ENCODE measurements at places on chromosomes 6 and 20. TPM values are rescaled to one million over a fixed set of nuclear protein-coding genes. Genes with fewer than 3 reads are reported as not detected.

- DNase-seq = no peak
Observed at GRCh38 chr6:151441390-151442166, 10.3 kb downstream of the RMND1 start.

DNA sequence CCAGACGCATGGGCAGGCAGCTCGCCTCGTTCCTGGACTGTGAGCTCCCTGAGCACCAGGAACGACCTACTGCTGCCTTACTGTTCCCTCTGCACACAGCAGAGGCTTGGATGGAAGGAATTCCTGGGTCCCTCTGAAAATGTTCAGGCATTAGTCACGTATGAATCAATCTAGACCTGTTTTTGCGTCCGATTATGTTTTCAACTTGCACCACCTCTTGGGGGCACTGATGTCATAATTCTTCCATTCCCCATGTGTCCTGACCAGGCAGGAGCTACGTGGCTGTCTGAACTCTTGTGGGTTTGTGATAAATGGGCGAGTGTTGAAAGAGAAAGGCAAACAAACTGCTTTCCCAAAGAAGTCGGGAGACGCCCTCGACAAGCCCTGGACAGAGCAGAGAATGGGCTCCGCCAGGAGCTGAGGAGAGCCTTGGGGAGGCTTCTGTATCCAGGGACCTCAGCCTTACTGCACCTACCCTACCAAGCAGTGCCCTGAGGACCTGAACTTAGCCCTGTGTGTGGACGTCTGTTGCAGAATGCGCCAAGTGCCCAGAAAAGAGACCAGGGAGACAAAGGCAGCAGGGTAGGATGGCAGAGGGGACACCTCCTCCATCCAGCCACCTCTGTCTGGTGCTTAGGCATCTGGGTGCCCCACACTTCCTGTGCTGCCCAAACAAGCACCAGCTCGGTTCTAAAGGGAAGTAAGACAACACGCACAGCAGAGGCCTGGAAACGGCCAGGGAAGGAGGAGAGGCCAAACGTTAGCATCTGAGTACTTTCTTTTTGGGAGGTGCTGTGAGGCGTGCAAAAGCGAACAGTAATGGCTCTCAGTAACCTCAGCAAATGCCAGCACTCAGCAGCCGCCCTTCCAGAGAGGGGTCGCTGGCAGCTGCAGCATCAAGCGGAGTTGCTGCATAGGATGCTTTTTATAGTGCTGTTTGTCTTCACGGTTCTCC is 124.2 kb downstream of the LY86 start:
- peak; percentile 80 for DNase-seq

- no peak for DNase-seq
Observed at GRCh38 chr6:139443231-139444112, 69.0 kb upstream of the CITED2 start.

- no peak for DNase-seq
Observed at GRCh38 chr20:58840816-58841538, 9.7 kb downstream of the GNAS-AS1 start.

DNA sequence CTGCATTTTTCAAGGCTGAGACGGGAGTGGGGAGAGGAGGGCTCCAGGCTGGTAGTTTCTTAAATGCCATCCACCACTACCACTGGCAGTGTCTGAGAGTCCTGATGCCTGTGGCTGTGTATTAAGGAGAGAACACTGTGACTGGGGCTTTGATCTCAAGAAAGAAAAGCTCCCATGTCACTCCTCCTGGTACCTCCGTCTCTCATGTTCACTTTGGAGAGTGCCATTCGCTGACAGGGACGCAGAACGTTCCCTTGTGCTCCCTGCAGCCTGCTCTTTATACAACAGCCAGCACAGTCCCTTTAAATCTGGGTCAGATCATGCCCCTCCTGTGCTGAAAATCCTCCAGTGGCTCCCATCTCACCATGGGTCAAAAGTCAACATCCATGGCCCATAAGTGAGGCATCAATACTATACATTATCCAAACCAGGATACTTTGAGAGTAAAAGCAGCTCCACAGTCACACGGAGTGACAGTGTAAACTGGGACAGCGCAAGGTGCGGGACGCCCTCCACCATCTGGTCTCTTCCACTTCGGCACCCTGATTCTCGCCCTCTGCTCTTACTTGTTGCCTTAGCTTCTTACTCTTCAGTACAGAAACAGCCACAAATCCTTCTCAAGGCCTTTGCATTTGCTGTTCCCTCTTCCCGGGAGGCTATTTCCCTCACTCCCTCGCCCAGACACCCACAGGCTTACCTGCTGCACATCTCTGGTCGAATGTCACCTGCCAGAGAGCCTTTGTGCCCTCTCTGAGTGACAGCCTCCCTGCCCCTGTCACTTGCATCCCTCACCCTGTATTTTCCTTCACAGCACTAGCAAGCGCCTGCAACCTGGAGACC is 20.0 kb downstream of the PDYN start:
- DNase-seq = no peak

GRCh38 chr6:132960720-132961119 is 146.4 kb downstream of the RPS12 start:
- peak; percentile 93 for DNase-seq

GRCh38 chr20:51789434-51789833 is 12.9 kb downstream of the SALL4 start:
- no peak for DNase-seq

DNA sequence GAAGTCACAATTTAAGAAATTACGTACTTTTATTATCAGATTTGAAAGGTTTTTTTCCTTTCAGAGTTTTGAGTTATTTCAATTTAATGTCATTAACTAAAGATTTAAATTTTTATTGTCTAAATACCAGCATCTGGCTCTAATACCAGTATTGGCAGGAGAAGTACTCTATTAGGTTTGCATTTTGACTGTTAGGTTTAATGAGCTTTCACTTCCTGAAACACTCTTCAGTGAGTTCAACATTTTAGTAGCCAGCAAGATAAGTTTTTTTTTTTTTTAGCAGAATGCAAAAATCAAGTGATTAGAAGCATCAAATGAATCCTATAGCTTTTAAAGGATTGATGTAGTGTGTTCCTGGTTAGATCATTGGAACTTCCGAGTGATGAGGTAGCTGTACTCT is 34.0 kb upstream of the SCGN start:
- DNase-seq = no peak

DNA sequence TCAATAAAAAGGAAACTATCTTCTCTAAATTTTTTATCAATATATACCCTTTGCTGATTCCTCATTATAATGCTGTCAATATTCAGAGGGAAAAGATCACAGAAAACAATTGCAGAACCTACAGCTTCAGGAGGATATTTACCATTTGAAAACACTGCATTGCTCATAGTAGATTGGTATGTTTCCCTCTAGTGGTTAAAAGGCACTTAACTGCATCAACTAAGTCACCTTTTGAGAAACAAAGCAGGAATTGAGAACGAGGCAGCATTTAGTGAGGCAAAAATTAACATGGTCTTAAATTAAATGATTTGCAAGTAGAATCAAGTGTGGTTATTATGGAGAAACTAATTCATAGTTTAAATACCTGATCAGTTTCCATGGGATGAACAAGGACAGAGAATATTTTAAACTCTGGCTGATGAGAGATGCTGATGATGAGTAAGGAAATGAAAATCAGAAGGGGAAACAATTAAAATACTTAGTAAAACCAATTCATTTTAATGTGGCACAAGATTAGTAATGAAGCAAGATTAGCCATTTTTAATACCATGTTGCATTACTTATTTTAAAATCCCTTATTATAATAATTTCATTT is 642.1 kb downstream of the EPHA7 start:
- no peak for DNase-seq

- DNase-seq = no peak
Observed at GRCh38 chr20:61835791-61836350, 229.8 kb downstream of the TAF4 start.

DNA sequence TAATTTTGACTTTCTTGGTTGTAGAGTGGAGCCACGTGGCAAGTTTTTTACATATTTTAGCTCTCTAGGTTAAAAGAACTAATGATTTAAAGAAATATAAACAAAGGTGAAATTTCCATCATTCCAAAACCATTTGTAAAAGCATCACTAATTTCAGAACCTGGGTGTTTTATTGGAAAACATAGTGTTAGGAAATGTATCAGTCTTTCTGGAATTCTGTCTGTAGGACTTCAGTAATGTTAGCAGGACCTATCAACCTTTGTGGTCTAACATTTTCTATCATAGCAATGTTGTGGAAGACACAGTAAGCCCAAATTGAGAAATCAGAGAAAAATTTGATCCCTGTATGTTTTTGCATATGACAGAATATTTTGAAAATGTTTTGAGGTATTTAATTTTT is 28.3 kb downstream of the L3MBTL3 start:
- no peak for DNase-seq

GRCh38 chr6:140285471-140285870 is 911.0 kb upstream of the CITED2 start:
- no peak for DNase-seq

DNA sequence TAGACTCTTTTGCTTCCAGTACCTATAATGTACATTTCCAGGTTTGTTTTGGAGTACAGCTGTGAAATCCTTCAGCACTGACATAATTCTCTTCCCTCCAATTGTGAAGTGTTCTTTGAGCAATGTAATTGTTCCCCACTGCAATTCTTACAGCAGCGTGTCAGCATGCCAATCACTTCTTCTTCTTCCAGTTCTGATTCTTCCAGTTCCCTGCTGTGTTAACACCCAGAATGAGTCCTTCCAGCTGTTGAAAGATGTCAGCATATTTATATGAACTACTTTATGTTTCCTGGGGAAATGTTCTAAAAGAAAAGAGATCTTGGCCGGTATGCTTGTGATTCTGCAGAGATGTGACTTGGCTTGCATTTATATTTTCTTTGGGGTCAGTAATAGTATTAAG is 213.9 kb downstream of the UNC5CL start:
- DNase-seq = no peak

DNA sequence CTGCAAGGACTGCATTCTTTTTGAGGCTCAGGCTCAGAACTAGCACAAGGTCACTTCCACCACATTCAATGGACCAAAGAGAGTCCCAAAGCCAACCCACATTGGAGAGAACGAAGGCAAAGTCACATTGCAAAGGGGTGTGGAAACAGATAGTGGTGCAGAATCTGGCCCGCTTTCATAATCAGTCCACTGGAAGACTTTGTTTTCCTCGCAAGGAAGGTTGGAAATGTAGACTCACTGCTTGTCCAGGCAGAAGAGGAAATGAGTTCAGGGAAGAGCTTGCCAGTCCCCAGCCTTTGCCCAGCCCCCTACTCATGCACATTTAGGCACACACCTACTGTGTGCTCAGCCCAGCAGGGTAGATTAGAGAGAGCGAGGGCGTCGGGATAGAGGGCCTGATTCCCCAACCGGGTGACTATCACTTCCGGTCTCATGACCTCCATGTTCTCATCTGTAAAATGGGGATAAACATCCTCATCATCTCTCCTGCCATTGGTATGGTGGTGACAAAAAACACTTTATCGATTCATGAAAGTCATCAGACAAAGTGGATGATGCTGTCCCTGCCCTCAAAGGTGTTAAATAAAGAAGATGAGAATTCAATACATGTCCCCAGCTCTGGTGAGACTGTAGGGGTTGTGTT is 24.3 kb upstream of the CCN5 start:
- no peak for DNase-seq

GRCh38 chr6:36280467-36280866 is 10.6 kb downstream of the PNPLA1 start:
- DNase-seq = no peak

GRCh38 chr6:41676431-41676830 is 38.2 kb downstream of the MDFI start:
- no peak for DNase-seq

- peak; percentile 86 for DNase-seq
Observed at GRCh38 chr6:82248273-82248735, 760 bp upstream of the IBTK start.

DNA sequence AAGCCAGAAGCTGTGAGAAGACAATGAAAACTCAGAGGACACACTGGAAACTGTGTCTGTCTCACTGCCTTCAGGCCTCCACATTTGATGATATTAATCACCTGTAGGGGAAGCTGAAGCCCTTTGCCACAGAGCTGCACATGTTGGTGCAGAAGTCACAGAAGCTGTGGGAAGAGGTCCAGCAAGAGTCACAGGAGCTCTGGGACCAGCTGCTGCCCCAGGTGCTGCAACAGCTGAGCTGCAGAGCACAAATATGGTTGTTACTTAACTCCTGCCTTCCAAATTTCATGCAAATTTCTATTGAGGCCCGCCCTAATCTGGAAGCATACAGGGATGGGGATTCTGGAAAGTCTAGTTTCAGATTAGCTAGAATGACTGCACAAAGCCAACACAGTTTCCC is 169.3 kb downstream of the OGFRL1 start:
- DNase-seq = peak; percentile 52

DNA sequence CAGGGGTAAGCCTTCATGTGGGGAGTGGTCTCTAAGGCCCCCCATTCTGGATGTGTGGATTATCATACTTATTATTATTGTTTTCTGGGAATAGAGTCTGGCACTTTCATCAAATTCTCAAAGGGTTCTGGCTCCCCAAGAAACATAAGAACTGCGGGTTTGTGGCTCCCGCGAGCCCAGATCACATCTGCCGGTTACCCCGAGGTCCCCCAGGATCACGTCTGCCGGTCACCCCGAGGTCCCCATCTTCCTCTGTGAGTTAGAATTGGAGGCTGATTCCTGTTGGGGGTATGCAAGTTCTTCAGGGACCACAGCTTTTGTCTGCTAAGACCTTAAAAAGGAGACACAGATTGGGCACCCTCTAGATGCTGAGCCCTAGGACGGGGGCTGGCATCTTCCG is 116.7 kb upstream of the FRMD1 start:
- no peak for DNase-seq

- DNase-seq = peak; percentile 68
Observed at GRCh38 chr20:46375771-46376170, 30.6 kb downstream of the ELMO2 start.

GRCh38 chr6:158778005-158778527 is 41.1 kb downstream of the EZR start:
- DNase-seq = no peak

- DNase-seq = no peak
Observed at GRCh38 chr20:4950437-4950836, 50.9 kb downstream of the SLC23A2 start.

- no peak for DNase-seq
Observed at GRCh38 chr6:15941168-15941567, 187.7 kb upstream of the MYLIP start.

- peak; percentile 74 for DNase-seq
Observed at GRCh38 chr20:47854687-47855212, 69.5 kb upstream of the SULF2 start.

GRCh38 chr6:93040375-93040774 is 379.0 kb downstream of the EPHA7 start:
- DNase-seq = no peak

Gene RFX6
- not detected for total RNA-seq

Gene CST4
- not detected for total RNA-seq

Gene ZCCHC3
- 12.7 TPM for total RNA-seq

Gene MOXD1
- total RNA-seq = 207 TPM

Gene SMOC2
- 0.47 TPM for total RNA-seq

Gene PPP1R3G
- total RNA-seq = 1.3 TPM

Gene POU3F2
- 3.3 TPM for total RNA-seq

Gene EYA2
- 0.15 TPM for total RNA-seq

Gene ME1
- total RNA-seq = 11.6 TPM

Gene DEFB132
- 0.05 TPM for total RNA-seq

Gene GLP1R
- not detected for total RNA-seq

Gene ENPP5
- total RNA-seq = 0.22 TPM
